ENCODE measurements at places on chromosomes 16 and 17. TPM values are rescaled to one million over a fixed set of nuclear protein-coding genes. Genes with fewer than 3 reads are reported as not detected.

GRCh38 chr16:85326794-85327181 is 214.5 kb upstream of the CIBAR2 start:
- DNase-seq: no peak

GRCh38 chr17:44417553-44417952 is 28.1 kb upstream of the ITGA2B start:
- DNase-seq: no peak

DNA sequence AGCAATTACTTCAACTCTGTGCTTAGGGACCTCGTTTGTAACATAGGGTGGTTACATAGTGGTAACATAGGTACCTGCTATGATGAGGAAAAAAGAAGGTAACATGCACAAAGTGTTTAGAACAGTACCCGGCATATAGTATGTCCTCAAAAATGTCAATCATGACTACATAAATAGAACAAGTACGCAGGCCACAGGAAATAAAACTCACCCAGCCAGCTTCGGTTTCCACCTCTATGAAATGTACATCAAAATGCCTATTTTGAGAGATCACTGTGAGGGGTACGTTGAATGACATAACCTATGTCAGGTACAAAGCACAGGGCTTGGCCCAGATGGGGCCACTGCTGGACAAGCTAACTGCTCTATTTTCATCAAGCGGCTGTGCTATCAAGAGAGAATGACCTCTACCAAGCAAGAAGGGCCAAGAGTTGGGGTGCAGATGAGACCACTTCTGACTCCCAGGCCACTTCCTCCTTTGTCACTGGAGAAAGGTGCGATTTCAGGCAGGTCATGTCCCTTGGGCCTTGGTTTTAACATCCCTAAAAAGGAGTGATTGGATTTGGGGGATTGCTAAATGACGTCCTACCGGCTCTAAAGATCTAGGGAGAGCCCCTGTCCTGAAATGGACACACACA is 45.4 kb downstream of the WSB1 start:
- DNase-seq: no peak

GRCh38 chr16:24540602-24541210 is 1.3 kb downstream of the RBBP6 start:
- DNase-seq: no peak

- DNase-seq: no peak
Observed at GRCh38 chr16:82042144-82042543, 7.1 kb downstream of the HSD17B2 start.

DNA sequence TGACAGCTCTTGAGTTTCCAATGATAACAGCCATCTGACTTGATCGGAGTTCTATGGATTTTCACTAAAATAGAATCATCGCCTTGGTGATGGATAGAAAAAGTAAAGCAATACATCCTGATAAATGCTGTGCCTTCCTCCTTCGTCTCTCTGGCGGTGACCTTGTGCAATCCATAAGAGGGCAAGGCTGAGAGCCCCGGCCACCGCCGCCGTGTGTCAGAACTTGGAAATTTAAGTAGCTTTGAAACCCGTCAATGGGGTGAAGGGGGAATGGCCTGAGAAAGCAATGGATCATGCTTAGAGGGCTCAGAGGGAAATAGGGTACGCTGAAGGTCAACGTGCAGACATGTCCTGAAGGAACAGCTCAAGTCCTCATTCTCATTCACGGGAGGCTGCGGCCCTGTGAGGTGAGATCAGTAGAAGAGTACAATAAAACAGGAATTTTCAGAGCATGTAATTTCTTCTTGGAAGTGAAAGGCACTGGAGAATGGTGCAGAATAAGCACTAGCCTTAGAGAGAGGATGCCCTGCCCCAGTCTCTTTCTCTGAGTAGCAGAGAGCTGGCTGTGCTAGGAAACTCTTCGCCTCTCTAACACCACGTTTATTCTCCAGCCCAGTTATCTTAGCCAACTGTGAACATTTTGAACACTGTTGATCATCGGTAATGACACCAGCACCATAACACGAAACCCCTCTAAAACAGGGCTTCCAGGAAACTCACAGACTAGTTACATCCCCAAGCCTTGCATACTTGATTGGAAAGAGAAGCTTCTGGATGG is 573.5 kb downstream of the WWOX start:
- DNase-seq: no peak

- DNase-seq: no peak
Observed at GRCh38 chr17:27348196-27348595, 54.3 kb downstream of the WSB1 start.

DNA sequence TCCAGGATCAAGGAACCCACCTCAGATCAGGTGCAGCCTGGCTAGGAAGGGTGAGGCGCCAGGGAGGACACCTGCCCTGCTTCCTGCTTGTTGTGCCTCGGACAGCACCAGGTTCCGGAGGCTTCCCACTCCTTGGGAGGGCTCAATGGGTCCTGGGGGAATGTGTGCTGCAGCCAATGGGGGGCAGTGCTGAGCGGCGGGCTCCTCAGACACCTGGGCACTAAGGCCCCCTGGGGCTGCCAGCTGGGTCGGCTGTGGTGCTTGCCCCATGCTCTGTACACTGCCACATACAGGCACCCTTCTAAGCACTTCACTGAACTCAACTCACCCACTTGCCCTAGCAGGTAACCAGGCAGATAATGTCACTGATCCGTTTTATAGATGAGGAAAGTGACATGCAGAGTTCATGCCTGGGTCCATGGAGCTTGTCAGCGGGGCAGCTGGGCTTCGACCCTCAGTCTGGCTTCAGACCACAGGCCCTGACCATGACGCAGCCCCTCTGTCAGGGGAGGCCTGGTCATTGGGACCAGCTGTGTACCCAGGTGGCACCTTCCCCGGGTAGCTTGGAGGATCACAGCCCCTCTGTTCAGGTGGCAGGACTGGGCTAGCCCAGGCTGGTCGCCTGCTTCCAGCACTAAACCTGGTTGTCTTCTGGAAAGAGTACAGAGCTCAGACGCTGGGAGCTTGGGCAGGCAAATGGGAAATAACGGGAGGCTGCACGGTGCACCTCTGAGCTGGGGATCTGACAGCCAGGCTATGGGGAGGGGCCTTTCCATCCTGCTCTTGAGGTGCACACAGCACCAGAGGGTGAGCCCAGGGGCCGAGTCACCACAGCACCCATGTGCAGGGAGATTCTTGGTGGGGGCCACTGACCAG is 8.2 kb downstream of the FN3K start:
- DNase-seq: no peak

DNA sequence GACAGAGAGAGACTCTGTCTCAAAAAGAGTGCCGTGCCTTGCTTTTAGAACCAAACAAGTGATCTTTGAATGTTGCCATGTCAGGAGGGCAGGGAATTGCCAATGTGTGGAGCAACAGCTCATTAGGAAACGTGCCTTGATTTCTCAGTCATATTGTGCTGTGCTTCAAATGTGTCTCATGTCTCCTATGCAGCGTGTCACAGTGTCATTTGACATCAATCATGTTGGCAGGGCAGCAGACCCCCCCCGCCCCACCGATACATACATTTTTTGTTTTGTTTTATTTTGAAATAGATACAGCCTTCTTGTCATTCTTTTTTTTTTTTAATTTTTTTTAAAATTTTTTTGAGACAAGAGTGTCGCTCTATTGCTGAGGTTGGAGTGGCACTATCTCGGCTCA is 22.1 kb downstream of the MRC2 start:
- DNase-seq: no peak

DNA sequence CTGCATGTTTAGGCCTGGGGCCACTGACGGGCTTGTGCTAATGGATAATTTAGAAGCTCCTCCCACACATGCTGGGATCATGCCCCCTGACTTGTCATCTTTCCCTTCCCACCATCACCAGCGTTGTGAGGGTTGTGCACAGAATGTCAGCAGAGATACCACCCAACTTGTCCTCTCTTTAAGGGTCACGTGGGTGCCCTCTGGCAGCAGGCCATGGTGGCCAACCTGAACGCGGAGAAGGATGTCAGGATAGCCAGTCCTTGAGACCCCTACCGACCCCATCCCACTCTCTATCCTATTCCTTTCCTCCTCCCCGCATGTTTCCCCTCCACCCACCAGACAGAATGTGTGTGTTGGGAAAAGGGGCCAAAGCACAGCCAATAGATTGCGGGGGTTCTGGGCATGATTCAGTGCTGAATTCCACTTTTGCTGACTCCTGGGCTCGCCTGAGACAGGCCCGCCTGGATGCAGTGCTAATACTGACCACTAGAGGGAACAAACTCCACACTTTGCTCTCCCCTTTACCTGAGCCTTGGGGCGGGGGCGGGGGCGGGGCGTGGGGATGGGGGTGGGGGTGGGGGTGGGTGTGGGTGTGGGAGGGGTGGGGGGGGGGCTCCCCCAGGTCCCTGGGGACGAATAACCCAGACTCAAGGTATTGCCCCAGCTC is at the start of gene GH2:
Gene GH2, minus strand, starts transcription at position 10 of the 667 bp plus-strand sequence. CDS start 143 bp downstream, outside the sequence.
- DNase-seq: peak; percentile 63

DNA sequence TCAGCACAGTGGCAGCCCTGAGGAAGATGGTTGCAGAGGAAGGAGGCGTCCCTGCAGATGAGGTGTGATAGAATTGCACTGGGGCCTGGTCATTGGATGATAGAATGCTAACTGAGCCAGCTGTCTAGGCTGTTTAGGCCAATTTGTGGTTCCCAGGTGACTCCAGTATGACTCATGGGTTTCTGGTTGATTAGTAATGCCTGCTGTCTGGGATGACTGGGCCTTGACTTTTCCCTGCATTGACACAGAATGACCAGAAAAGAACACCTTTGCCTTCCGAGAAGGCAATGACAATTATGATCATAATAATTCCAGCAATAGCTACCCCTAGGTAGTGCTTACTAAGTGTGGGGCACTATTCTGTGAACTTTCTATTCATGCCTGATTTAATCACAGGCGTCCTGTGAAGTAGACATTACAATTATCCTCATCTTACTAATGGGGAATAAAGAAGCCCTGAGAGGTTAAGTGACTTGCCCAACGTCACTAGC is 31.5 kb downstream of the USP43 start:
- DNase-seq: no peak

- no peak for DNase-seq
Observed at GRCh38 chr17:81923302-81924260, 4.0 kb downstream of the MAFG start.

GRCh38 chr17:35763767-35764122 is 3.1 kb downstream of the C17orf50 start:
- no peak for DNase-seq

GRCh38 chr17:52158450-52159042 is at the start of gene CA10:
Gene CA10, minus strand, starts transcription at chr17:52158714.
- no peak for DNase-seq

DNA sequence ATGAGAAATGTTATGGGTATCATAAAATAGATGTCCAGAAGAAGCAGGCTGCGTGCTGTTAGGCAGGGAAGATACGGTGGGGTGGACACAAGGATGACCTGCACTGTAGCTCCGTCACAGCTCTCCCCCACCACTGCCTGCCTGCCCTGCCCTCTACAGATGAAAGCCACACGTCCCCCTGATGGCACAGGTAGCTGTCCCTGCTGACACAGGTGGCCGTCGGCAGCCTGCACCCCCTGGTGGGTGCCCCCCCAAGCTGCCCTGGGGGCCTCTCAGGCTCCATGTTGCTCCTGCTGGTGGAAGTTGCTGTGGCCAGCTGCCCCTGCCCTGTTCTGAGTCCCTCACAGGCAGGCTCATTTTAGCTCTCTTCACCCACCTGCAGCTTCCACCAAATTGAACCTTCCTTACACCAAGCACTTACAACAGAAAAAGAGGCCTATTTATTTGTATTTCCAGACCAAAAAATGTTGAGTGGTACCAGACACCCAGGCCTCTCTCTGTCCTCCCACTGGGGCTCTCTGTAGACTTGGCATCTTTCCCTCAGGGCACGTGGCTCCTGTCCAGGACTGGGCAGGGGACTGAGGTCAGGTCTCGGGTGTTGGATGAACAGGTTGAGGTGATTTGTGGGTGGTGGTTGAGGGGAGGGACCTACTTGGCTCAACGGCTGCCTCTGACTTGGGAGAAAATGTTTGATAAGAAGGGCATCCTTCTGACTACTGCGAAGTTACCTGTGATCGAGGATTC is 50.1 kb upstream of the CACNG5 start:
- DNase-seq: no peak

GRCh38 chr17:61701978-61702377 is 111.0 kb upstream of the NACA2 start:
- no peak for DNase-seq

- no peak for DNase-seq
Observed at GRCh38 chr16:31128711-31129567, 6.6 kb downstream of the PRSS8 start.

- peak; percentile 82 for DNase-seq
Observed at GRCh38 chr17:75457047-75457654, 716 bp downstream of the TMEM94 start.

- DNase-seq: peak; percentile 85
Observed at GRCh38 chr16:54193665-54194333, 92.8 kb downstream of the IRX3 start.

DNA sequence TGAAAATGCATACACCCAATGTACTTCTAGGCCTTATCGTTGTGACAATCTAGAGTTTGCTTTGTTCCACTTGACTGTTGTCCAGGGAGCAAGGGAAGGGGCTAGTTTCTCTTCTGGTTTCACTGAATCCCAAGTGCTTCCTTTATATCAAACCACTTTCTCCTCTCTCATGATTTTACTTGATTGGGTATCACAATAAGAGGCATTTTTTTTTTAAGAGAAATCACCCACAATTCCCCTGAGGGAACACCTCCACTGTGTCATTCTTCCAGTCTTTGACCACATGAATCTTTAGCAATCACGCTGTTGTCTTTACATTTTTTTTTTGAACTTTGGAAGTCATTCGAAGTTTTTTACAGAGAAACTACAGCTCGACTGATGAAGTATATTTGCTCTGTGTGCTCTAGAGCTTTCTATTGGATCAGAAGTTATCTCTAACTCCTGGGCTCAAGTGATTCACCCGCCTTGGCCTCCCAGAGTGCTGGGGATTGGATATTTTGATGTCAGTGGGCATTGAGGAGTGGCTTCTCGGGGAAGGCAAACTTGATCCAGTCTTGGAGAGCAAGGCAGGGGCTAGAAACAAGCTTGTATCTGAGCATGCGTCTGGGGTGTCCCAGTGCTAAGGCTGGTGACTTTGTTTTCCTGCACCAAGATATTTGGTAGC is 3.0 kb downstream of the CDH1 start:
- DNase-seq: no peak

- no peak for DNase-seq
Observed at GRCh38 chr16:11207646-11208045, 48.4 kb downstream of the SOCS1 start.

The CDRT15L2 gene
- total RNA-seq: not detected

The OR1F1 gene
- total RNA-seq: not detected

The KCNJ16 gene
- total RNA-seq: not detected

The TNFRSF13B gene
- not detected for total RNA-seq

The SLC5A10 gene
- total RNA-seq: not detected

The DRC3 gene
- 0.89 TPM for total RNA-seq

The PGP gene
- total RNA-seq: 13.1 TPM

The ORAI3 gene
- 4.0 TPM for total RNA-seq

The SCGB1C2 gene
- not detected for total RNA-seq

Measured in SJCRH30 (cell line).